Kidney epithelial cell (primary cell): ENCODE measurements at places on chromosomes 4 and X.

- DNase-seq = no peak
Measured at GRCh38 chrX:48997865-48998264, 4.2 kb downstream of the GRIPAP1 start.

- DNase-seq = no peak
Measured at GRCh38 chr4:183645326-183645725, 13.7 kb downstream of the RWDD4 start.

DNA sequence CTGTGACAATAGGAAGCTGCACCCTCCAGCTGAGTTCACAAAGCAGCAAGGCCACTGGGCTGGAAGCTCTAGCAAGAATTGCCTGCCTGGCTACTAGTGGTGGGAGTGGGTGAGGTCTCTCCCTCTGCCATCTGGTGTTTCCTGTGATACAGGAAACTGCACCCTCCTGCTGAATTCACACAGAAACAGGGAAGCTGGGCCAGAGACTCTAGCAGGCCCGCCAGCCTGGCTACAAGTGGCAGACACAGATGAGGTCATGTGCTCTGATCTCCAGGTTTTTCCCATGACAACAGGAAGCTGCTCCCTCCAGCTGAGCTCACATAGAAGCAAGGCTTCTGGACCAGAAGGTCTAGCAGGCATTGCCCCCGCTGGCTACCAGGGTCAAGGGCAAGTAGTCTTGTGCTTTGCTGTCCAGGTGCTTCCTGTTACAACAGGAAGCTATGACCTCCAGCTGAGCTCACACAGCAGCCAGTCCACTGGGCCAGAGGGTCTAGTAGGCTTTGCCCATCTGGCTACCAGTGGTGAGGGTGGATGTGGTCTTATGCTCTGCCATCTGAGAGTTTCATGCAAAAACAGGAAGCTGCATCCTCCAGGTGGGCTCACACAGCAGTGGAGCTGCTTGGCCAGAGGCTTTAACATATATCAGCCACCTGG is 41.5 kb upstream of the ZXDA start:
- no peak for DNase-seq

DNA sequence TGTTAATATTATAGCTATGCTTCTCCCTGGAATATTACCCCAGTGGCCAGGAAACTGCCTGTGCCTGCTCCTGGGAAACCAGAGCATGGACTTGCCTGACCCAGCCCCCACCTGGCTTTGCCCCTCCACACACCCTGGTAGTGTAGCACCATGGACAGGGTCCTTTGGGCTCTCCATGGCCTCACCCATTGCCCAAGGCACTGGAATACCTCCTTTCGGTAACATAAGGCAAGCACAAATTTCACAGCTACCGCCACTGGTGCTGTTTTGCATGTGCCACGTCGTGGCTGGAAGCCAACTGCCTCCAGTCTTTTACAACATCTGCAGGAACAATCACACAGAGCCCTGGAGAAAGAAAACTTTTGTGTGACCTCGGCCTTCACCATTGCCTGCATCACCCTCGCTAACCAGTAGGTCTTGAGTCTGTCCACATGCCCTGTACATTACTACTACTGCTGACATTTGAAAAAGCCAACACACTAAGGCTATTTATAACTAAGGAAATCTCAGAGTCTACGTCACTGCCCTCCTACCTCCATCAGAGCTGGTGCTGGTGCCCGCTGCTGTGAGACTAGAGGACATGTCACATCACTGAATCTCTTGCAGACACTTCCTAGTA is 47.7 kb downstream of the HPGD start:
- DNase-seq = no peak

- DNase-seq = no peak
Measured at GRCh38 chrX:9855561-9856283, 69.5 kb downstream of the SHROOM2 start.
